ENCODE measurements at places on chromosomes 16 and 17. TPM values are rescaled to one million over a fixed set of nuclear protein-coding genes. Genes with fewer than 3 reads are reported as not detected.
A peak's percentile ranks its signal among the peaks of the same experiment; 100 is the strongest.

The AIPL1 gene
- not detected for polyA plus RNA-seq

The HOXB13 gene
- not detected for polyA plus RNA-seq

DNA sequence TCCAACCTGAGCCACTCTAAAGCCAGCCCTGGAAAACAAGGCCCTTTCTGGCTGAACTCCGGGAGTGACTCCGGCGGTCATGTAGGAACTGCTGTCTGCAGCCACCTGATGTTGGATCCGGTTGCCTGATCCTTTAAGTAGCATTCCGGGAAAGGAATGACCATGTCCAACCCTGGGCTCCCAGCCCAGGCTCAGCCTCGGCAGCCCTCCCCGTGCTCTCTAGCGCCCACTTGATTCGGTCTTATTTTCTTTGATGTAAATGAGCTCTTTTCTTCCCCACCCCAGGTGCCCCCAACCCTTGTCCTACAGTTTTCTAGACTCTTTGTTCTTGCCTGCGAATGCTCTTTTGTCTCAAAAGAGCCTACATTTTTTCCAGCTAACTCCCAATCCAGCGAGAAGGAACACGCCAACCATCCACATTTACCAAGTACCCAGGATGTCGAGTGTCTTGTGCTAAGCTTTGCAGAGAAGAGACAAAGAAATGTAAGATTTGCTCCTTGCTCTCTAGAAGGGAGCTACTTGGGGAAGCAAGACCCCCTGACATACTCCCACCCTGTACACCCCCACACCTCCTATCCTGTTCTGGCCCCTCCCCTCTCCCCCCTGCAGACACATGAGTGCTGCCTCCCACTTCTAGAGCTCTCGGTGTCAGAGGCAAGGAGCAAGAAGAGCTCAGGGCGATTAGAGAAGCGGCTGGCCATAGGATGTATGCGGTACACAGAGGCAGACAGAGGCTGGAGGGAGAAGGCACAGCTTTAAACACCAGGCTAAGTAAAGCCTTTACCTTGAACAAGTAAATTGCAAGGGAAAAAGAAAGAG lies 53.8 kb downstream of the COG7 start:
- no peak for DNase-seq

- DNase-seq: no peak
Observed at GRCh38 chr16:80791411-80791810, 13.0 kb downstream of the CDYL2 start.

- no peak for DNase-seq
Observed at GRCh38 chr16:74654536-74655050, 12.1 kb downstream of the RFWD3 start.

- DNase-seq: no peak
Observed at GRCh38 chr16:17561056-17561455, 90.3 kb upstream of the XYLT1 start.

- DNase-seq: no peak
Observed at GRCh38 chr16:47777220-47777619, 316.1 kb downstream of the PHKB start.

GRCh38 chr16:67170168-67170948 lies at the start of gene NOL3:
NOL3 (plus strand) TSS chr16:67170538.
- peak; percentile 50 for DNase-seq

DNA sequence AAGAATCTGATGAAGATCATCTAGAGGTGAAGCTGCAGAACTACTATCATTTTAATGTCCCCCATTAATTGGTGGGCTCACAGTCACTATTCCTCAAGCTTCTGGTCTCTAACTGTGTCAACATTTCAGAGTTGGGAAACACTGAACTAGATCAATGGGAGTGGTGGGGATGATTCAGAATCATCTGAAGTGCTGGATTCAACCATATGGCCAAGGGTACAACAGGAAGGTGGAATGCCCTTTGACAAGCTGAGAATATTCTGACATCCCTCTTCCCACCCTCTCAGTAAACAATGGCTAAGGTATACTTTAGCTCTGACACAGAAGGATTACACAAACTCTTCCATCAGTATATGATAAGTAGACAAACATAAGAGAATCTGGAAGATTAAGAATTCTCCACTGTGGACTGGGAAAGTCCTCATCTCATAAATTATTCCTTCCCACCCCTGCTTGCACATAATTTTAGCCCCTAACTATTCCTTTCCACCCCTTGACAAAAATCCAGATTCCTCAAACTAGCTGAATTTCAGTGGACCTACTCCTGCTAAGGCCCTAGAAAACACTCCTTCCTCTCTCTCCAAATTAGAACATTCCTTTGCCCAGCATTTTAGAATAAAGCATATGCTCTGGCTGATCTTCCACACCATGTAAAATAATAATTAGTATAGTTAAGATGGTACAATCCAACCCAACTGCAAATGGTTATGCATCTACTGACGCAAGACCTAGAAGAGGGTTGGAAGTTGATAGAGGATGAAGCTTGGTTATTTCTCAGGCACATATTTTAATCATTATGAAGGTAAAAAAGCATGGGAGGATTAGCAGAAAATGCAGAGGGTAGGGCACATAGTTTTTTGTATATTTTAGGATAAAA lies 16.3 kb upstream of the RFFL start:
- DNase-seq: no peak
